Thoracic aorta (tissue), 2 donors: ENCODE measurements at places on chromosomes 1 and 21. TPM values are rescaled to one million over a fixed set of nuclear protein-coding genes. Genes with fewer than 3 reads are reported as not detected.

DNA sequence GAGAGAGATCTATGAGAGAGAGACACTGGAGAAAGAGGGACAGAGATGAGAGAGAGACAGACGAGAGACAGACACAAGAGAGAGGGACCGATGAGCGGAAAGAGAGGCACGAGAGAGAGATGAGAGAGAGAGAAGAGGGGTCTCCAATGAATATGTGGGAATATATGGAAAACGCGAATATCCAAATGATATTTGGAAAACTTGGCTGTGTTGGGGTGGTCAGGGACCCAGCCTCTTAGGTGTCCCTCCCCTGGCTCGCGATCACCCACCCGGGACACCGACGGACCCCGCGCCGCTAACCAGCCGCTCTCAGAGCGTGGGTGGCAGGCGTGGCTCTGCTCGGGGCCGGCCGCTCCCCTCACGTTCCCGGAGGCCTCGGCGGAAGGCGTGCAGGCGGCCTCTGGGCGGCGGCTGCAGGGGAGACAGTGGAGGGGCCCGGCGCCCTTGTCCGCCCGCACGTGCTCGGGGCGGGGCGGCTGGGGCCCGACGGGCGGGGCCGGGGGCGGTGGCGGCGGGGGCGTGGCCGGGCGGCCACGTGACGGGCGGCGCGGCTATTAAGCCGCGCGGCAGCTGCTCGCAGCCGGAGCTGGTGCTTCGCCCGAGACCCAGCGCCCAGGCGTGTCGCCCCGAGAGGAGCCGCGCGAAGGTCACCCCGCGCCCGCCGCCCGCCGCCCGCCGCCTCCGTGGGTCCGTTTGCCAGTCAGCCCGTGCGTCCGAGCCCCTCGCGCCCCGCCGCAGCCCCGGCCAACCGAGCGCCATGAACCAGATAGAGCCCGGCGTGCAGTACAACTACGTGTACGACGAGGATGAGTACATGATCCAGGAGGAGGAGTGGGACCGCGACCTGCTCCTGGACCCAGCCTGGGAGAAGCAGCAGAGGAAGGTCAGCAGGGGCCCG lies at the start of gene ACTN2:
ACTN2 (plus strand) TSS at position 583 of the 898 bp plus-strand sequence; CDS start at position 758, 175 bp downstream.
- DNase-seq: no peak

GRCh38 chr1:45785583-45785982 lies 17.8 kb upstream of the MAST2 start:
- DNase-seq: no peak

Gene PLXNA2
- 30.2 TPM for total RNA-seq

GRCh38 chr1:234721476-234722269 lies 111.7 kb upstream of the IRF2BP2 start:
- peak; percentile 62 for DNase-seq

GRCh38 chr21:45423201-45423955 lies 18.4 kb downstream of the COL18A1 start:
- no peak for DNase-seq
